ENCODE measurements at places on chromosomes 12 and 14.

- DNase-seq, result no peak
Observed at GRCh38 chr12:101619858-101620761, 25.3 kb downstream of the MYBPC1 start.

DNA sequence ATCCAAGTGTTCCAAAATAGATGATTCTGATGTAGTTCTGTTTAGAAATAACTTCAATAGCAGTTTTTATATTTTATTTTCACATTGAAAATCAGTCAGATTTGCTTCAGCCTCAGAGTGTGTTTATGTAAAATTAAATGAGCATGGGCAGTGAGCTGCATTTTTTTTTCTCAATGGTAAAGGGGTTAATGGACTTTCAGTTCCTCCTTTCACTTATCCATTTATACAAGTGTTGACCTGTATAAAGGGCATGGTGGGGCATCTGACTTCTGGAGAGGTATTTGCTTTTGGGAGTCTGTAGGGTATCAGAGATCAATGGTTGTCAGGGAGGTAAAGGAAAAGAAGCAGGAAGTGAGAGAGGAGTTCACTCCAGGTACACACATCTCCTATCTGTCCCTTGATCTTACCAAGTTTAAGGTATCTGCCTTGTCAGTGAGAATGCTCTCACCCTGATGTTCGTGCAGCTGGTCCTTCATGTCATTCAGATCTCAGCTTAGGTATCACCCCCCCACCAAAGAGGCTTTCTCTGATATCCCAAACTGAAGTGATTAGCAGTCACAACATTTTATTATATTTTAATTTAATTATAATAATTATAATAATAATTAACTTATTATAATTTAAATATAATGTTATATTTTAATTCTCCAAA lies 181.6 kb upstream of the LMNTD1 start:
- DNase-seq, result no peak

DNA sequence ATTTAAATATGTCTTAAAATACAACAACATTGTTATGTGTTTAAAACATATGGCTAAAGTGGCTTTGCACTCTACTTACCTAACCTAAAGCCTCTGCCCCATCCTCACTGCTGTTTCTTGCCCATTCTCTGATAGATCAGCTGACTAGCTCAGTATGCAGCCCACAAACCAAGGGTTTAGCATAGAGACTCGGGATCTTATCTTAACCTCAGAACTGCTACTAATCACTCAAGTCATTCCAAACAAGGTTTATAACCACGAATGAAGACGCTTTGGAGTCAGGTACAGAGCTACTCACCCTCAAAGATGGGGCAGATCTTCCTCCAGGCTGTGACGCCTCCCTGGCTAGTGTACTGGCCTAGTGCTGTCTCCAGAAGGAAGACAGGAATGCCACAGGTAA lies 19.3 kb downstream of the SLC6A13 start:
- DNase-seq, result no peak

GRCh38 chr12:5783289-5783920 lies 161.7 kb downstream of the ANO2 start:
- DNase-seq, result no peak

DNA sequence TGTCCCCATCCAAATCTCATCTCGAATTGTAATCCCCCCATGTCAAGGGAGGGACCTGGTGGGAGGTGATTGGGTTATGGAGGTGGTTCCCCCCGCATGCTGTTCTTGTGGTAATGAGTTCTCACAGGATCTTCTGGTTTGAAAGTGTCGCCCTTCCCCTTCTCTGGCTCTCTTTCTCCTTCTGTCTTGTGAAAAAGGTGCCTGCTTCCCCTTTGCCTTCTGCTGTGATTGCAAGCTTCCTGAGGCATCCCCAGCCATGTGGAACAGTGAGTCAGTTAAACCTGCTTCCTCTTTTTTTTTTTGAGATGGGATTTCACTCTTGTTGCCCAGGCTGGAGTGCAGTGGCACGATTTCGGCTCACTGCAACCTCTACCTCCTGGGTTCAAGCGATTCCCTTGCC lies 104.0 kb downstream of the CCDC91 start:
- DNase-seq, result no peak
